ENCODE measurements at places on chromosomes 3 and 15.

GRCh38 chr3:152769523-152769922, 65.4 kb upstream of the P2RY1 start:
- no peak for DNase-seq

DNA sequence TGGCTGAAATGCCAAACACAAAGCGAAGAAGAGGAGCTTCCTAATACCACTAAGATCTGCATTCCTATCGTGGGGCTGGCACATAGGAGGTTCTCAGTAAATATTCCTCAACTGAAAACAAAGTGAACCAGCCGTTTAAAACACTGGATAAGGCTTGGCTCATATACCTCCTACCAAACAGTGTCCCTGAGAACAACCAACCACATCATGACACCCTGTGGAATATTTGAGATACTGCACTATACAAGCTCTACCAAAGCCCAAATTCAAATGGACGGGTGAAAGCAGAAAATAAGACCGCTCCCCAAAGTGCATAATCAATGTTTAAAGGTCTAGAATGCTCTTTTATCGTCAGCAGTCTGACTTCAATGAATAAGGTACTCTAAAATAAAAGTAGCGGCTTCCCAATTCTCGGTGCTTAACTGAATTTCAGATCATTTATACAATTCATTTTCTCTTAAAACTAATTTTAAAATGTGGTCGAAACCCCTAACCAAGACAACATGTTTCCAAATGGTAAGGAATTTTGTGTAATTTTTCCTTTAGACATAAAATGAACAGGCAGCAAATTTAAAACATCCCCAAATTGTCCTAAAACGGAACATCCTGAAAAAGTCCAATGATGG, 425.8 kb downstream of the ERC2 start:
- no peak for DNase-seq

- DNase-seq: no peak
Observed at GRCh38 chr15:47813748-47814384, 96.6 kb downstream of the SEMA6D start.

DNA sequence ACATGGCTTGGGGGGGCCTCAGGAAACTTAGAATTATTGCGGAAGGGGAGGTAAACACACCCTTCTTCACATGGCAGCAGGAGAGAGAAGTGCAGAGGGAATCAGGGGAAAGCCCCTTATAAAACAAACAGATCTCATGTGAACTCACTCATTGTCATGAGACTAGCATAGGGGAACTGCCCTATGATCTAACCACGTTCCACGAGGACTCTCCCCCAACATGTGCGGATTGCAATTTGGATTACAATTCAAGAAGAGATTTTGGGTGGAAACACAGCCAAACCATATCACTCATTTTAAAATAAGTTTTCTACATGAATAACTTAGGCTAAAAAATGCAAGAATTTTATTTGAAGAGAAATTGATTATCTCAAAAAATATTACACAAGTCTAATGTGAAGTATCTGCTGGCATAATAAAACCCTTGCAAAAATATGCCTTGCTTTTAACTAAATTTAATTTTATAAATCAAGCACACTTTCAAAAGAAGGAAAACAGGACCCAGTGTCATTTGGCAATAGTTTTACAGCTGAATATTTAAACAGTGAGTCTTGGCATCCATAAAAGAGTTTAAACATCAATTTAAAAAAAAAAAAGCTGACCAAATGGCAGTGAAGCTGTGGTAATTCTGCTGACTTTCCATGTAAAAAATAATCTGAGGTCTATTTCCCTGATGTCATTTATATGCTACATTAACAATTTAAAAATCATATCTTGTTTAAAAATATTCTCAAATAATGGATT, 1057.2 kb downstream of the NAALADL2 start:
- no peak for DNase-seq

DNA sequence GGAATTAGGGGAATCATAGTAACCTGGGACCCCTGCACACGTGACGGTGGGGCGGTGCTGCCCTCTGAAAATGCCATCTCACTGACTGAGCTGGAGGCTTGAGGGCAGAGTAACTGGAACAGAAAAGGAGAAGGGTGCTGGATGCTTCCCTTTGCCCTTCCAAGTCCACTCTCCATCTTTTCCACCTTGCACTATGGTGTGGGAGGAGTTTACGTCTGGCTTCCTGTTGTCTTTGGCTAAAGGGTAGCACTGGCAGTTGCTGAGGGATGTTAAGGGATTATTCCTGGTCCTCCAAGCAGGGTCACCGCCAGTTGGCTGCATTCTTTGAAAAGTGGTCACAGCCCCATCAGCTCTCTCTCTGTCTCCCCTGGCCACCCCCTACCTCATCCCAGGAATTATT, 129.4 kb upstream of the SNTN start:
- no peak for DNase-seq

DNA sequence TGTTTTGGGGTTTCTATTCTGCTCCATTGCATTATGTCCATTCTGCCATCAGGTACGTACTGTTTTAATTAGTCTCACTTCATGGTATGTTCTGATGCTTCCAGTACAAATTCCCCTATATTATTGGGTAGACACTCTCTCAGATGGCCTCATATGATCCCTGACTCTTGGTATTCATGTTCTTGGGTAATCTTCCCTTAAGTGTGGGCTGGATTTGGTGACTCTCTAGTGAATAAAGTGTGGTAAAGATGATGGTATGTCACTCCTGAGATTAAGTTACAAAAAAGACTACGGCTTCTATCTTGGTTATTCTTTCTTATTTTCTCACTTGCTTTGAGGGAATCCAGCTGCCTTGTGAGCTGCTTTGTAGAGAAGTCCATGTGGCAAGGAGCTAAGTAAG, 89.6 kb upstream of the TBC1D5 start:
- no peak for DNase-seq

GRCh38 chr3:33030802-33031201, 66.1 kb downstream of the GLB1 start:
- DNase-seq: peak; percentile 82

- DNase-seq: peak; percentile 73
Observed at GRCh38 chr3:161273589-161274218, 52.6 kb downstream of the NMD3 start.

DNA sequence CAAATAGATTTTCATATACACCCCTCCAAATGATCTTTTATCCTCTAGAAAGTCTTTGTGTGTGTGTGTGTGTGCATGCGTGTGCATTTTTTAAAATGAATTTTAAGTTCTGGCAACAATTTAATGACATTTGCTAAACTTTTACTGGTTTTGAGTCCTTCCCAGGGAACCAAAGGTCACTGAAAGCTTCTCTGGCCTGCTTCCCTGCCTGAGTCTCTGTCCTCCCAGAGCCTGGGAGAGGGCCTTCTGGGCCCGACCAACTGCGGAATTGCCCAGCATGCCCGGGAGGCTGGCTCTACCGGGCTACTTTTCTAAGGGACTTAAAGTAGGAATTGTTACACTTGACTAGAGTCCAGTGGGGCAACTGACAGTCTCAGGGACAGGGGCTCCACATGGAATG, 7.4 kb upstream of the RBPMS2 start:
- no peak for DNase-seq

DNA sequence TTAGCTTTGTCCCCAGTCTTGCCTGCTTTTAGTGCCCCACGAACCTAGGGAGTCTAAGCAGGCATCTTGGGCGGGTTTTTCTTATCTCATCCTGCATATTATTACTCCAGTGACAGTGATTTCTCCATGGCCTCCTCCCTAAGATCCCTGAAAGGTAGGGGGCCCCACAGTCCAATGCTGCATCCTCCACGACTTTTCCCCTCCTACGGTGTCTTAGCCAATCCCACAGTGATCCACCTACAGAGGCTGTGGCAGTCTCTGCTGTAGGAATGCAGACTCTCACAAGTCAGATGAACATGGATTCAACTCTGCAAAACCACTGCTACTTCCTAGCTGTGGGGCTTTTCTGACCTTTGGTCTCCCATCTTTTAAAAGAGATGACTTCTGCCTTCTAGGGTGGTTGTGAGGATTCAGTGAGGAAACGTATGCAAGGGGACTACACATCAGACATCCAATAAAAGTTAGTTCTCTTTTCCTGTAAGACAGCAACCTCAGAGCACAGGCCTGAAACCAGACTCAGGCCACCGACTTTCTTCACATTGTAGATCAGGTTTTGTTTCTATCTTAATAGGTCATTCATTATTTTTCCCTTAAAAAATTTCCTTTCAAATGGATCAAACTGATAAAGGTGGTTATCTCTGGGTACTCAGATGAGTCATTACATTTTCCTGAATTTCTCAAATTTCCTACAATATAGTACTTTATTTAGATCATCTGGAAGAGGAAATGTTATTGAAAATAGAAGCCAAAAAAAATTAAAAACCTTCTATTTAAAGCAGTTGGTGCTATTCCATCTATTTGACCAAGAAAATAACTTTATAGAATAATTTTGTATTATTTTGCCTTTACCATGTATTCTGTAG, 23.2 kb downstream of the ILDR1 start:
- DNase-seq: no peak

DNA sequence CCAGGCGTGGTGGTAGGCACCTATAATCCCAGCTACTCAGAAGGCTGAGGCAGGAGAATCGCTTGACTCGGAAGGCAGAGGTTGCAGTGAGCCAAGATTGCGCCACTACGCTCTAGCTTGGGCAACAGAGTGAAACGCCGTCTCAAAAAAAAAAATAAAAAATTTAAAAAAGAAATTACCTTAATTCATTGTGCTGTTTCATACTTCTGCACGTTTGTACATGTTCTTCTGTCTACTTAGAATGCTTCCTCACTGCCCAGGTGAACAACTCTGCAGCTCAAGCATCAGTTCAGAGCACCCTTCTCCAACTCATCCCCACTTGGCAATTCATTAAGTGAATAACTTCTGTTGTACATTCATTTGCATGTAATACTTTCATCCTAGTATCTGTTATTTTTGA, 14.0 kb downstream of the CAPN7 start:
- no peak for DNase-seq

- DNase-seq: no peak
Observed at GRCh38 chr3:119310071-119310470, 15.9 kb downstream of the ARHGAP31 start.

DNA sequence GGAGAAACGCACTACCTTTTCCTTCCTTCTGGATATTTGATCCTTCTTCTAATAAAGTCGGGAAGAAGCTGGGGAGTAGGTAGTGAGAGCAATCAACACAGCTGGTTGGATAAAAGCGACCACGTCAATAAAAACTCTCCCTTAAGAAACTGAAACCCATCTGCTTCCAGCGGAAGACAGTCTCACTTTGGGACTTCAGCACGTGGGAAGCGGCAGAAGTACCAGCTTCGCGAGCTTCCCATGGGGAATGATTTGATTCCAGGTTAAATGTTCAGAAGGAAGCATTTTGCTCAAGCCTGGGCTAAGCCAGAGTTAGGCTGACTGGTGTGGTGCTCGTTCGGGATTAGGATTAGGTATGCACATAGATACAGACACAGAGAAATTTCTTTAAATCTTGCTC, 262.3 kb upstream of the LYSMD4 start:
- no peak for DNase-seq

- DNase-seq: no peak
Observed at GRCh38 chr3:9330166-9330703, 32.6 kb upstream of the THUMPD3 start.

DNA sequence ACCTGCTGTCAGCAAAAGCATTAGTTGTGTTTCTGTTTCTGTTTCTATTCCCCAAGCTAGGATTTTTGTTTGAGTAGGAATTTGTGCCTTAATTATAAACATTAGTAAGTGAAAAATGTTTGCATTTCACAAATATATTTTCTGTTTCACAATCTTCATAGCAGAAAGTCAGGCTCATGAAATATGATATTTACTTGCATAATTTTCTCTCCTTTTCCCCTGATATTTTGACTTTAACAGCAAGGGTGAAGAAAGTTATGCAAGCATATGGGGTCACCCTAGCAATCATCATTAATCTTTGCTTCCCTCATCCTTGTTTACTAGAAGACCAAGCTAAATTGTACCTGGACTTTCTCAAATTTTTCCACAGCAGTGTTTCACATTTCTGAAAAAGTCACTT, 140.3 kb upstream of the SEMA6D start:
- DNase-seq: no peak

- DNase-seq: peak; percentile 88
Observed at GRCh38 chr15:40115670-40116093, 7.0 kb upstream of the BMF start.

DNA sequence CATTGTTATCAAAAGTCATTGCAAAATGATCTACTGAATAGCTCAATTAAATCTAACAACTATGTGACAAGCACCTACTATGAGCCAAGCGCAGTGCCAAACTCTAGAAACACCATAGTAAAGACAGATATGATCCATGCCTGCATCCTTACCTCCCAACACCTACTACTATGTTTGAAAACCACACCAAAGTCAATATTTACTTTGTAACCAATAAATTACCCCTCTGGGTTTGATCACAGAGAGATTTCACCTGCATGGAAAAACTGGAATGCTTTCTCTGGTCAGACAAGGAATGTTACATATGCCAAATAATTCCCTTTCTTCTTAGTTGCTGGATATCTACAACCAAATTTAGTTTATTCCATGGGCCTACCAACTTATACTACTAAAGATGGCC, 422.2 kb downstream of the FHIT start:
- DNase-seq: no peak

- no peak for DNase-seq
Observed at GRCh38 chr3:68614087-68614486, 318.3 kb downstream of the TAFA4 start.

- no peak for DNase-seq
Observed at GRCh38 chr3:191959876-191960413, 499.0 kb downstream of the PYDC2 start.

DNA sequence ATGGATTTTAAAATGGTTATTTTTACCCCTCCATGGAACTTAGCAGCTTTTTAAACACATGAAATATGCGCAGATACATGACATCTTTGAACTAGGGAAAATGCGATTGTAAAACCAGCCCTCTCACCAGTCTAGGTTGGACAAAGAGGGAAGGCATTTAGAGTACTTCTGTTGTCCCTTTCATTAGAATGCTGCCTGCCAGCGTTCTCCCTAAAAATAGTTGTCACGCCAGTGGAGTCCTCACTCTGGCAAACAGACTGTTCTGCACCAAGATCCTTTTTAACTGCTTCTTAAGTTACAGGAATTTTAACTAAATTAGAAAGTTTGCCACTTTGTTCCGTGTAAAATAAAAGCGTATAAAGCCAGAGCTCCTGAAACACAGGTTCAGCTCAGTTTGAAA, 295.3 kb downstream of the VPS13C start:
- DNase-seq: no peak
